Cardiac fibroblast (primary cell): ENCODE measurements at places on chromosomes 16 and 17.

DNA sequence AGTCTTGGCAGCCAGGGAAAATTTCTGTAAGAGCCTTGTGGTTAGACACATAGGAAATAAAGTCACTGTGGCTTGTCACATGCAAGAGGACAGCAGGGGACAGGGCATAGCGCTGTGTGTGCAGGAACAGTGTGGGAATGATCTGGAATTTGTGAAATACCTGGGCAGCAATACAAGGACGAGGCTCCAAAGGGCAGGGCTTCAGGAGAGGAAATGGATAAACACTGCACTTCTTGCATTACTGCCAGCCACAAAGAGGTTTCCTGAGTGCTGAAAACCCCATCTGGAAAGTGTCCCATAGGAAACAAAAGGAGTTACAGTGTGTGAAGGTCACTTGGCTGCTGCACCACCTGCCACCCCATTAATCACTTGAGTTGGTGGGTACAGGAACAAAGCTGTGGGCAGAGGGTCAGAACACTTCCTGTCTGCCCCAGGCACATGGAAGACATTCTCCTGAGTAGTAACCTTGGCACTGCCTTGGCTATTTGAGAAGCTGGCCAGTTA lies 12.1 kb upstream of the HP start:
- DNase-seq: no peak

- no peak for DNase-seq
Measured at GRCh38 chr17:74951680-74952421, 16.2 kb downstream of the OTOP3 start.

- peak; percentile 4 for DNase-seq
Measured at GRCh38 chr17:73827627-73828291, 183.5 kb upstream of the SDK2 start.

DNA sequence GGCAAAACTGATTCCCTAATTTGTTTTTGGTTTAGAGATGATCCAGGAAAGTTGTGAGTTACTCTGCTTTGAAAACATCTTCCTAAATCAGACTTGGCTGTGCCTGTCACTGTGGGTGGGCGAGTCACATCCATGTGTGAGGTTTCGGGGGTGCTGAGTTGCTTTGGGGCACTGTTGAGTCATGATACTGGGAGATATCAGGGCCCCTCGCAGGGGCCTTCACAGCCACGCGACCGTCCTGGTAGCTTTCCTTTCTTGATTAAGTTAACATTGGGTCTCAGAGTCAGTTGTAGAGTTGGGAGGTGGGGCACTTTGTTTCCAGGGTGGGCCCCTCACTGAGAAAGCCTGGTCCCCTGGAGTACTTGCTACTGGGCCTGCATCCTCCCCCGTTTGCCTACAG lies 58.3 kb upstream of the LGALS9 start:
- no peak for DNase-seq

DNA sequence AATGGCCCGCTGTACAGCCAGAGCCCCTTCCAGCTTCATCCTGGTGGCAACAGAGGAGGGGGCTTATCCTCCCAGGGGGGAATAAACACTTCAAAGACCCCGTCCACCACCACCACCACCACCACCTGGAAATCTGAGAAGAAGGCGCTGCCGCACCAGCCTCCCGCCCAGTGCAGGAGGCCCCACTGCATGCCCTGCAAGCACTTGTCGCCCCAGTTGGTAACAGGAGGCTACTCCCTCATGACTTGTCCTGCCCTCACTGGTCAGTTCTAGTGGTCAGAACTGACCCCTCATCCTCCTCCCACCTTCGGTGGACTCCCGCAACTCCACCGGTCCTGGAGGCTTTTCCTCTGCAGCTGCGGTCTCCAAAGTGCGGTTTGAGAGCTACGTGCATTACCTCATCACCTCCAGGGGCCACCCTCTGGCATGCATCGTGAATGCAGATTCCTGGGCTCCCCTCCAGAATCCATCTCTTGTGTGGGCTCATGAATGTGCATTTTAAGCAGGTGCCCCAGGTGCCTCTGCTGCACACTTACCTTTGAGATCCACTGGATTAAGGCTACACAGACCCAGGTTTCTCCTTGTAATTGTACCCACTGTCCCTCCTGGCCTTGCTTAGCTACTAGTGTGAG lies 71.8 kb downstream of the SRCIN1 start:
- DNase-seq: no peak

DNA sequence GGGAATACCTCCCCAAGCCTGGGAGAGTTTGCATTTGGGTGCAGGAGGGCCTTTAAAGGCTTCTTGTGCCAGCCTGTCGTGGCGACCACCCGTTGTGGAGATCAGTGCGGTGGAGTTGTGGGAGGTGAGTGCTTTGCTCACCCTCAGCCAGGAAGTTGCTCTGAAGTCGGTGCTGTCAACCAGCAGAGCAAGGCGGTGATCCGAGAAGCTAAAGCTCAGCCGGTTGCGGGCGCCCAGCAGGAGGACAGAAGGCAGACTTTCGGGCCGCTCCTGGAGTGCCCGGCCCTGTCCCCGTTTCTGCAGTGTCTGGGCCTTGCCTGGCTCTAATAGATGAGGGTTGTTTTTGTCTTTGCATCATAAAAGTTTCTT lies 1.4 kb downstream of the UBE2I start:
- DNase-seq: peak; percentile 31

- no peak for DNase-seq
Measured at GRCh38 chr17:19321481-19322128, 40.9 kb downstream of the B9D1 start.
